ENCODE measurements at places on chromosomes 6 and 20.

DNA sequence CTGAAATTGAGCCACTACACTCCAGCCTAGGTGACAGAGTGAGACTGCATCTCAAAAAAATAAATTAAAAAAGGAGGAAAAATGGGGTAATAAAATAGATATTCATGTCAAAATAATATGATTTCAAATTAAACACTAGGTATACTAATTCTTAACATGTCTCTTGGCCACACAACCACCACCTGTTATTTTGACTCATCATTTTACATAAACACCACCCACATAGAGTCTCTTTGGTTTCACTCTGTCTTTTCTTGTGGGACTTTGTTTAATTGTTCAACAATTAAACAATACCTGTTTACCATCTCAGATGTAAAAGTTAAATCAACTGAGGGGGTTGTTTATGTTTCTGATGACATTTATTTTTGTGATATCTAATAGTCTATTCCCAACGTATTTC is 476.8 kb upstream of the ADGRB3 start:
- no peak for DNase-seq

DNA sequence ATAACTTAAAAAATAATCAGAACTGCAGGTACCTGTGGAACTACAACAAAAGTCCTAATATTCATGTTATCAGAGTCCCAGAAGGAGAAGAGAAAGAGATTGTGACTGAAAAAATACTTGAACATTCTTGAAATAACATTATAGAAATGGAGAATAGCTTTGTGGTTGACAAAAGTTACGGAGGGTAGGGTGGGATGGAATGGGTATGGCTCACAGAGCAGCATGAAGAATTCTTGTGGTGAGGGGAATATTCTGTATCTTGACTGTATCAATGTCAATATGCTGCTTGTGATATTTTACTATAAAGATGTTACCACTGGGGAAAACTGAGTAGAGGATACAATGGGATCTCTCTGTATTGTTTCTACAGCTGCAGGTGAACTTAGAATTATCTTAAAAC is 122.5 kb downstream of the DST start:
- DNase-seq, result no peak

DNA sequence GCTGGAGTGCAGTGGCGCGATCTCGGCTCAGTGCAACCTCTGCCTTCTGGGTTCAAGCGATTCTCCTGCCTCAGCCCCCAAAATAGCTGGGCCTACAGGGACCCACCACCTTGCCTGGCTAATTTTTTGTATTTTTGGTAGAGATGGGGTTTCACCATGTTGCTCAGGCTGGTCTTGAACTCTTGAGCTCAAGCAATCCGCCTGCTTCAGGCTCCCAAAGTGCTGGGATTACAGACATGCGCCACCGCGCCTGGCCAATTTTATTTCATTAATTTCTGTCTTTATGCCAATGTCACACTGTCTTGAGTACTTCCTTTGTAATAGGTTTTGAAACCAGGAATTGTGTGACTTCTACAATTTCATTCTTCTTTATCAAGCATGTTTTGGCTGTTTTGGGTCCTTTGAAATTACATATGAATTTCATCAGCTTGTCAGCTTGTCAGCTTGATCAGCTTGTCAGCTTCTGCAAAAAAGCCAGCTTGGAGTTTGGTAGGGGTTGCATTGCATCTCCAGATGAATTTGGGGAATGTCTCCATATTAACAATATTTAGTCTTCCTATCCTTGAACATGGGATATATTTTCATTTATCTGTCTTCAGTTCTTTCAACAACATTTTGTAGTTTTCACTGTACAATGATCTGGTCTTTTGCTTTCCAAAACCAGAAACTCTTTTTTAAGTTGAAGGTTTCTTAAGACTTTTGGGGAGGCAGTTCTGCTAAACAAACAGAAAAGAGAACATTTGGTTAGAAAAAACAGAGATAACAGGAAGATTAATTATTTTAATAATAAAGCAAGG is 20.8 kb downstream of the ZFAND3 start:
- DNase-seq, result peak; percentile 22

DNA sequence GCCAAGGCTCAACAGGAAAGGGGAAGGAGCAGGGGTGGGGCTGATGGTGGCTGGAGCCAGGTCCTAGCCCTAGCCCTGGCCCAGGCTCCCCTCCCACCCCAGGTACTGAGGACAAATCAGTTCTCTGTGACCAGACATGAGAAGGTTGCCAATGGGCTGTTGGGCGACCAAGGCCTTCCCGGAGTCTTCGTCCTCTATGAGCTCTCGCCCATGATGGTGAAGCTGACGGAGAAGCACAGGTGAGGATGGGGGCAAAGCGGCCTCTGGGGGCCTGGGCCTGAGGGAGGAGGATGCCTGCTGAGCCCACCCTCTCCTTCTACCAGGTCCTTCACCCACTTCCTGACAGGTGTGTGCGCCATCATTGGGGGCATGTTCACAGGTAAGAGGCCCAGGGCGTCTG is 15.0 kb downstream of the ERGIC3 start:
- no peak for DNase-seq

GRCh38 chr6:28807682-28808280 is 116.0 kb downstream of the TRIM27 start:
- peak; percentile 44 for DNase-seq

DNA sequence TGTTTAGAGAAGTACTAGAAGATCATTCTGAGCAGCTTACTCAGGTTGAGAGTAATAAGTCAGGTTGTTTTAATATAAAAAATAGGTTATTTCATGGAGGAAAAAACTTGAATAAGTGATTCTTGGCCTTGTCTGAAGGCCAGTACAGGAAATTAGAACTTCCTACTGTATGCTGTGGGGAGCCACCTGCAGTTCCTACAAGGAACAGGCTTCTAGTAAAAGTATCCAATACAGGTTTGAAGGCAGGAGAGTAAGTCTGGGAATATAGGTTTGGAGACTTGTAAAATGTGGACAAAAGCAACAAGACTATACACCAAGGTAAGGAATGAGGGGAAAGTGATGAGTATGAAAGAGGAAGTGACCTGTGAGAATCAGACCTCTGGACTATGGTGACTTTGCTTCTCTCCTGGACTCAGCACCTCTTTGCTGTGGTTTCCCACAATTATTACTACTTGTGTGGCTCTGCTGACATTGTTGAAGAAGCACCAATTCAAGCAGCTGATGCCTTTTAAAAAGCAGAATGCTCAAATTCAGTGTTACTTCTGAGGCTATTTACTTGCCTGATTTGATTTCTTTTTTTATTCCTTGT is 278.6 kb downstream of the TBC1D7 start:
- DNase-seq, result no peak

DNA sequence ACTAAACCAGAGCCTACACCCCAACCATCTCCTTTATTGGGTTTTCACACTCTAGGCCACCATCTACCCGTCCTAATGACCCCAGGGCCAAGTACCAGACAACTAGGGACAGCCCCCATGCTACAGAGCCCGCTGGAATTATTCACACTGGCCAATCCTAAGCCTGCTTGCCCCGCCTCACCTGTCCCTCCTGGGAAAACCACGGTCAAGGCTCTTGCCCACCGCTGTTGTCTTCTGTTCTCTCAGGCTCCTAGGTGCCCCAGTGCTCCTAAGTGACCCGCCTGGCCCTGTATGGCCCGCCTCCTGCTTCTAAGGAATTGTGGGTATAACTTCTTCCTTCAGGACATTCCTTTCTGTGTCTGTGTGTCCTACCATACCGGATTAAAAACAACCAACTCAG is 453.4 kb downstream of the CD83 start:
- no peak for DNase-seq

- DNase-seq, result peak; percentile 59
Observed at GRCh38 chr6:125835221-125835744, 44.5 kb downstream of the NCOA7 start.

DNA sequence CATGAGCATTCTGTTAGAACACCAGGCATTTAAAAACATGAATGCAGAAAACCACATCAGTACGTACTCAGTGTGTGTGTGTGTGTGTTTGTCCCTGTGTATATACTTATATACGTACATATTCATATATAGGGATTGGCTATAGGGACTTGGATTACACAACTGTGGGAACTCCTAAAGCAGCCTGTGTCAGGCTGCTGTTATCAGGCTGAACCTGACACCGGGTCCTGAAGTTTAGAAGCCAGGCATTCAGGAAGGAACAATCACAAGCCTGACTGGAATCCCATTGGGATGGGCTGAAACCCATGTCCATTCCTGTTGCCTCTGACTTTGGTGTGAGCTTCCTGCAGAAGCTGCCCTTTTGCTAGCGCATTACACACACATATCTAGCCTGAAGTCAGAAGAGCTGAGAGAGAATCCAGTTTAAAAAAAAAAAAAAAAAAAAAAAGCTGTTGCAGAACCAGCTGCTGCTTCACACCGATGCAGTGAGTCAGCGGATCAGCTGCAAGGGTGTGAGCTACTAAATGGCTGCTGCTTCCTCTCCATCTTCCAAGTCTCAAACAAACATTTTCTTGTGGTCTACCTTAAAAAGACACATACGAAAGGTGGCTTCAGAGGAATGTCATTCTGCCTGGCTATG is 348.1 kb downstream of the THBS2 start:
- no peak for DNase-seq

- DNase-seq, result no peak
Observed at GRCh38 chr6:140059947-140060346, 685.5 kb upstream of the CITED2 start.
